ENCODE measurements at places on chromosomes 1 and 21.

DNA sequence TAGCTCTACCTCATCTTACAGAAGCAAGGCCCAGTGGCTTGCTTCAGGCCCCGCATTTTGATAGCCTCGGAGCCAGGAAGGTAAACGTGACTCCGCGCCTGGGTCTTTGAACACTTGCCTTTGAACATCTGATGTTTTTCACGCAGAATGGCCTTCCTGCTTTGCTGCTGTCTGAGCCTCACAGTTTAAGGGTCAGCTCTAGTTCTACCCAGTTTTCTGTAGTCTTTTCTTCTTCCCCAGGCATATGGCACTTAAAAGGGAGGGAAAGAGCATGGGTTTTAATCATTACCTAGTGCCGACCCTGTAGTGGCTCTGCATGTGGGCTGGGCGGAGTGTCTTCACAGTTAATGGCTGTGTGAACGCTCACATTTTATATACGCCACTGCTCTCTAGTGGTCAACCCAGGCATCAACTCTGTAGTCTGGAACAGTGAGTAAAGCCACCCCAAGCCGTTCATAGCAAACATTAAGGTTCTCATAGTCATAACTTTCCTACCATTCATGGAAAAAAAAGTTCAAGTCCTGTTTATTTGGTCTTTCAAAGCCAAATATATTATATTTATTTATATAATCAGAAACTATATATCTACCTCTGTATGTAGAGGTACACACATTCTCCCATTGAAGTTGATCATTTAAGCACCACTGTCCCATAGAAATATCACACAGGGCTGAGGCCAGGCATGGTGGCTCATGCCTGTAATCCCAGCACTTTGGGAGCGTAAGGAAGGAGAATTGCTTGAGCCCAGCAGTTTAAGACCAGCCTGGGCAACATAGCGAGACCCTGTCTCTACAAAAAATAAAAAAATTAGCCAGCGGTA, 78.1 kb downstream of the IER5 start:
- peak; percentile 45 for DNase-seq

GRCh38 chr1:40422630-40423263, 27.5 kb upstream of the ZFP69B start:
- no peak for DNase-seq

- no peak for DNase-seq
These were observed 2.9 kb downstream of the CACHD1 start for GRCh38 chr1:64472805-64473204.

GRCh38 chr1:169692756-169693460, 18.5 kb downstream of the SELL start:
- DNase-seq: no peak

DNA sequence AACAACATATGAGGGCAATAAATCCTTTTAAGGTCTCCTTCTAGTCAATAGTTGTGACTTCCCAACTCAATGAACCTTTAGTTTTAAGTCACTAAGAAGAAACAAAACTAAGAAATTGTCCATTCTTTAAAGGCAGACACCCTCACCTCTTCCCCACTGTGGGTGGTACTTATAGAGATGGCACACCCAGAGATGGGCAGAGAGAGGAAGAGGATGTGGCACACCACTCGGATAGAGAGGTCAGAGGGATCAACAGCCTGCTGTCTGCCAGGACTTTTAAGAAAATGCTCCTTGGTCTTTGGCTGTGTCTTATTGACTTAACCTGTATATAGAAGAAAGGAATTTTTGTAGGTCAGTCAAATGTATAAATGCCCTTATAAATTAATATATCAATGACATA, 45.1 kb downstream of the FASLG start:
- no peak for DNase-seq

GRCh38 chr1:77133731-77134358, 85.4 kb downstream of the PIGK start:
- no peak for DNase-seq

DNA sequence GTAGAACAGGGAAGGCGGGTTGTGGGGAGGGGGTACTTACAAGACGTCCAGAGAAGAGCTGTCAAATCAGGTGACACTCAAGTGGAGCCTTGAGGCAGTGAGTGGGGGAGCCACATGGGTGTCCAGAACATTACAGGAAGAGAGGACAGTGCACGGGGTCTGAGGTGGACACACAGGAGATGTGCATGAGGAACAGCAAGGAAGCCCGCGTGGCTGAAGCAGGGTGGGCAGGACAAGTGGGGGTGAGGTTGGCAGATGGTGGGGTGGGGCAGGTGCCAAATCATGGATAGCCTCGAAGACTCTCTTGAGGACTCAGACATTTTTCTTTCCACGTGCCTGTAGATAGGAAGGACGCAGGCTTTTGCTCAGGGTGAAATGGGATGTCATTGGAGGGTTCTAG, 921 bp downstream of the SMPDL3B start:
- no peak for DNase-seq

GRCh38 chr1:14611792-14612191, 13.3 kb downstream of the KAZN start:
- DNase-seq: no peak

GRCh38 chr1:42221952-42222606, 57.5 kb upstream of the GUCA2A start:
- no peak for DNase-seq

GRCh38 chr21:42311816-42312625, 3.2 kb downstream of the TFF3 start:
- DNase-seq: no peak

- DNase-seq: peak; percentile 73
These were observed at the start of gene ERRFI1 for GRCh38 chr1:8026153-8026975. TSS of gene ERRFI1 (minus strand) at chr1:8026309. CDS start at chr1:8015619, 10,690 bp downstream.

DNA sequence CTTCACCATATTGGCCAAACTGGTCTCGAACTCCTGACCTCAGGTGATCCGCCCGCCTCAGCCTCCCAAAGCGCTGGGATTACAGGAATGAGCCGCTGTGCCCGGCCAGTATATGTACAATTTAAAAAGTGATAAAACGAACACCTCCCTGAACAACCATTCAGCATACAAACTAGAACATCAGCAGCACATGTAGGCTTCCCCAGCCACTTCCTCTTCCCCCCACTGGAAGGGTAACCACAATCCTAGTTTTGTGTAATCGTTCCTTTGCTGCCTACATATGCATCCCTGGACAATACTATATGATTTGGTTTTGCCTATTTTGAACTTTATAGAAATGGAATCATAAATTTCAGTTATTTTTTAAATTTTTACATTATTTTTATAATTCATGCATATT, 60.4 kb downstream of the DESI2 start:
- DNase-seq: no peak

- DNase-seq: no peak
These were observed 162.6 kb downstream of the RHOU start for GRCh38 chr1:228897901-228898300.

DNA sequence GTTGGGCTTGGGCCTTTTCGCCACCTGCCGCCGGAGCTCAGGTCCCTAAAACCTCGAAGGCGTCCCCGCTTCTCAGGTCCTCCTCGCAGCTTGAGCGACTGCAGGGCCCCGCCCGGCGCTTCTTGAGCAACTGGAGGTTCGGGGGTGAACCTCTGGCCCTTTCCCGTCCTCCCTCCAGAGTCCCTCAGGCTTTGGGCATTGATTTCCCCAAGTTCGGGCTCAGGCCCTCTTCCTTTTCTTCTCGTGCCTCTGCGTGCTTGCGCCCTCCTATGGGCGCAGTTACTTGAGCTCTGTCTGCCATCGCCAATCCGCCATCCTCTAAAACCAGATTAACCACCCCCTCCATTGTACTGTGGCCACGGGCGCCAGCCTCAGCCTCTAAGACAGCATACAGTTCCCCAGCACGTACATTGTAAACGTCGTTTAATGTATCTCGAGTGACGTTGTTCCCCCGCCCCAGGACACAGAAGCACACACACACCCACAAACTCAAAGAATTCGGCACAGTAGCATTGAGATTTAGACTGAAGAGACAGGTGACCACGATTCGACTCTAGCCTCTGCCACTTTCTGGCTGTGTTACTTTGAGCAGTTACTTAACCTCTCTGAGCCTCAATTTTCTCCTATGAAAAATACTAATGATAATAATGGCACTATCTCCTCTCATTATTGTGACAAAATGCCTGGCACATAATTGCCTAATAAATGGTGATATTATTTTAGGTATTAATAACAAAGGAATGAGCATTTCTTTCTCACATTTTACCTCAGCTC, 22.6 kb downstream of the BTG2 start:
- DNase-seq: no peak

- no peak for DNase-seq
These were observed 9.1 kb downstream of the MACF1 start for GRCh38 chr1:39213511-39214002.

DNA sequence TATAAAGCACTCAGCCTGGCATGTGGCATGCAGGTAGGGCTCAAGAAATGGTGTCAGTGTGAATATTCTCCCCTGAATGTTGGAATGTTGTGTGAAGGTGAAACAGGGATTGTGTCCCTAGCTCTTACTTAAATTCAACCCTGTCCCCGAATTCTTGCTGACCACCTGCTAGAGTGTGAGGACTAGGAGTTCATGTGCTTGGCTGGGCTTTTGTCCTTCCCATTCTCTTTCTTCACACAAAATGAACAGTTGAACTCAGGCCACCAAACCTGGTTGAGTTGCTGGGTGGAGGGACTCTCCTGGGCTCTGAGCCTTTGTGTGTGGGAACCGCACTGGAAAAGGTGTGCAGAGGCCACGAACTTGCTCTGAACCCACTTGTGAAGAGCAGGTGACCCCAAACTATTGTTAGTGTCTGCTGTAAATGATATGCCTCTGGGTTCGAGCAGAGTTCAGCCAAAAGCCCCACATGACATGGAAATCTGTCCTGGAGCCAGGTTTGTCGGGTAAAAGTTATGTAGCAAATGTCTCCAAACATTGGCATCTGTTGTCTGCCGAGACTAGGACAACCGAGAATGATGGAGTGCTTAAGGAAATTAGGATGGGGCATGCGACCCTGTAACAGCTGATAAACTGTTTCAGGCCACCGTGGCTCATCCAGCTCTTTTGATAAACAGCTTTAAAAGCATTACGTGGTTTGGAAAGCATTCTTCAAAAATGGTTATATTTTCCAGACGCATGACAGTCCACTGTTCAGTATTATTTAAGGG, 144.2 kb downstream of the DHRS3 start:
- no peak for DNase-seq

GRCh38 chr1:231420959-231421545, 1.0 kb downstream of the EGLN1 start:
- DNase-seq: no peak

- no peak for DNase-seq
These were observed 725 bp downstream of the GUCA2A start for GRCh38 chr1:42163536-42164503.

DNA sequence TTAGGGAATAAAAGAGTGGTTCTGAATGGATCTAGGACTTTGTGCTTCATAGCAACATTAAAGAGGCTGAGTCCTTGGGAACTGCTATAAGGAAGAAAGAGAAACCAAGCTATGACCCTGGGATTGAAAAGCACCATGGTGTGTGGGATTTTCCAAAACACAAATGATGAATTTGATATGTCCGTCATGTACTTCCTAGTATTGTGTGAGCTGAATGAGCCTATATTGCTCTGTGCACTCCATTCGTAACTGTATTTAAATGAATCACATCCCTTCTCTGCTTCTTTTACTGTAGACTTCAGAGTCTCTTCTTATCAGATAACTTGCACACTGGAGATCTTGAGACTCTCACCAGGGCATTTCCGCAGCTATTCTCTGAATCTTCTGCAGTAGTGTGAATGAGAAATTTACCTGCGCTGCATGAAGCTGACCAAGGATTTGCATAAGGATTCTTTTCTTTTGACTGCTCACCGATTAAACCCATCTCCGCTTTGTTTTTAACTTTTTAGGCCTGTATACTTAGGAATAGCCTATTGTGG, 23.1 kb upstream of the OR10J4 start:
- no peak for DNase-seq

GRCh38 chr1:110163591-110163990, 13.3 kb downstream of the SLC6A17 start:
- DNase-seq: no peak

DNA sequence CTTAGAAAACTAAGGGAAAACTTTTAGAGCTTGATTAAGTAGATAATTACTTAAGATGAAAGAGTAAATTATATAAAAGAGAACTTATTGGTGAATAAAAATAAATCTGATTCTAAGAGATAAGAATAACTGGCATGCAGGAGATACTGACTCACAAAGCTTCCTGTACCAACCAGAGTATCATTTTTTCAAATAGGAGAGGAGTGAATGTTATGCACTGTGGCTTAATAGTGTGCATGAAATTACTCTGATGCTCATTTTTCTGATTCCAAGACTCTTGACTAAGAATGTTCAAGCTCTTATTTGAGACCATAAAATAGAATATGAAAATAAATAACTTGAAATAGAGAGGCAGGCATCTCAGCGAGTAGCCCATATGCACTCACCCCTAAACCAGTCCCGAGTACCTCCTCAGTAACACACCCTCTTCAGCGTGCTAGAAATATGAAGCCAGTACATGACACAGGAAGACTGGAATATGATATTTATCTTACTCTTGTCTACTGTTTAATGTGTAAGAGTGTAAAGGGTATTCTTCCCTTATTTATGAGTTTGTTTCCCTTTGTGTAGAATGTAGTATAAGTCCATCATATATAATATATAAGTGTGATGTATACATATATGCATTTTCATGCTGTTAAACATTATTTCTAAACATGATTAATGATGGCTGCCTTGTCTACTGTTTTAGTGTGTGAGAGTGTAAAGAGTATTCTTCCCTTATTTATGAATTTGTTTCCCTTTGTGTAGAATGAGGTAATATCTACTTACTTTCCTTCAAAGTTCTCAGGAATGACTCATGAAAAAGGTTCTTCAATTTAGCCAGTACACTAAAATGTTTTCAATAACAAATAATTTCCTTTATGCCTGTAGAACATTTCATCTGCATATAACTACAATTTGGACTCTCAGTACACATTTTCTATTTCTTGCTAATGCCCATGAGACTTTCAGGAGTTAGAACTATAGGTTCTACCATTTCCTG, 99.2 kb upstream of the PALMD start:
- DNase-seq: no peak

GRCh38 chr1:6245086-6245868, 1.3 kb downstream of the HES3 start:
- peak; percentile 59 for DNase-seq

DNA sequence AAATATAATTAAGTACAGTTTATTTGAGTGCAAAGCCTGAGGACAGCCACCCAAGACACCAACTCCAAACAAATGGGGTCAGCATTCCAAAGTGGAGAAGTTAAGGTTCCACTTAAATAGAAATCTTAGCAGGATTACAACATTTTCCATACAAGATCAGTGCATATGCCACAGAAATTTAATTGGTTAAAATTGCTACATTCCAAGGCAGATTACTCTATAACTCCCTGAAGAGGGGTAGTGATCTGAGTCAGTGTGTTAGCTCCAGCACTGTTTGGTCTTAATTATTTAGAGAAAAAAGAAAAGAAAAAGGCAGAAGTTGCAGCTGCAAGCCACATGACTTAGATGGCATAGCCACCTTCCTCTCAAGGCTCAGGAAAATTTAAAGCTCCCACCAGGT, 297.5 kb downstream of the HHIPL2 start:
- no peak for DNase-seq

DNA sequence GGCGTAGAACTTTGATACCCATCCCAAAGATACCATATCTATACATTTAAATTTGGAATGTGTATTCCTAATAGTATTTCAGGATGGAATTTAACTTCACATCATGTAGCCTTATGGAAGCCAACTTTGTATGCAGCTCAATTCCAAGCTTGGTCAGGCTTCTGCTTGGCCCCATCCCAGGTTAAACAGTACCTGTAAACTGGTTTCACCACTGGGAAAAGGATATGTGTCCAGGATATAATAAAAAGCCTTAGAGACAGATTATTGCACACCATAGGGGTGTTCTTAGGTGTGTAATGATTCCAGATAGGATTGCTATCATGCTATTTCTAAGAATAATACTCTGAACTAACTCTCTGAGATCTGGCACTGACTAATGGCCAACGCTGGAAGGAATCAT, 28.1 kb downstream of the ADAM30 start:
- DNase-seq: no peak

GRCh38 chr1:24728982-24729381, 16.3 kb upstream of the CLIC4 start:
- no peak for DNase-seq

Measured in activated naive CD8-positive, alpha-beta T cell treated with anti-CD3 and anti-CD28 coated beads, Interleukin-2, amount 50 U/mL, for 16 hours (primary cell).